ENCODE measurements at places on chromosomes 7 and 10.
A peak's percentile ranks its signal among the peaks of the same experiment; 100 is the strongest.

GRCh38 chr7:149776289-149776688 is 2.9 kb upstream of the ZNF467 start:
- DNase-seq: peak; percentile 23

GRCh38 chr7:39299695-39300094 is 266.5 kb upstream of the YAE1 start:
- DNase-seq: no peak

DNA sequence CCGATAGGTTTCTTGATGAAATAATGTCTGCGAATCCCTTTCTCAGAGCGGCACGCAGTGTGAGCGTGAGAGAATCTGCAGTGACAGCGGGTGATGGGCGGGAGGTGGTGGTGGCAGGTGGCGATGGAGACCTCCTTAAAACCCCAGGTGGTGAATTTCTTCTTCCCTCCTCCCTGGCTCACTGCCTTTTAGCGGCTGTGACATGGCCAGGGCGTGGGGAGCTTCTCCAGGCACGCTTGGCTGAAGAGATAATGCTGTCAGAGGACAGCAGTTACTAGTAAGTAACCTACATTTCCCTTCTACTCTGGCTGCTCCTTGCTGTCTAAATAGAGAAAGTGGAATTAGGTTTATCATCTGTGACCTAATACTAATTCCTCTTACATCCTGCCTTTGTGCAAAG is 141.4 kb upstream of the INSYN2A start:
- no peak for DNase-seq

DNA sequence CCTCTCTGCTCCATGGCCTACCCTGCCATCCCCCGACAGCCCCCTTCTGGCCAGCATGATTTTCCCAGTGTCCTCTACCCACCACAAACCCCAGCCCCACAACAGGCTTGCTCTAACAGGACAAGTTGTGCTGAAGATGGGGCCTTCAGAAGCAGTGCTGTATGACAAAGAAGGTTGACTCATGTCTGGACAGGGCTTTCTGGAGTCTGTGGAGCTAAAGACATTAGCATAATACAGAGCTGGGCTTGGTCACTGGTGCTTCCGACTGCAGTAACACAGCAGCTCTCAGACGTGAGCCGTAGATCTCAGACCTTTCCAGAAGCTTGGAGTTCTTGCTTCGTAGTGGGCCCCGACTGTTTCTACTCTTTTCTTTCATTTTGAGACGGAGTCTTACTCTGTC is 100.5 kb downstream of the GTF2IRD1 start:
- no peak for DNase-seq

- no peak for DNase-seq
Observed at GRCh38 chr10:119100434-119101238, 3.3 kb upstream of the DENND10 start.

DNA sequence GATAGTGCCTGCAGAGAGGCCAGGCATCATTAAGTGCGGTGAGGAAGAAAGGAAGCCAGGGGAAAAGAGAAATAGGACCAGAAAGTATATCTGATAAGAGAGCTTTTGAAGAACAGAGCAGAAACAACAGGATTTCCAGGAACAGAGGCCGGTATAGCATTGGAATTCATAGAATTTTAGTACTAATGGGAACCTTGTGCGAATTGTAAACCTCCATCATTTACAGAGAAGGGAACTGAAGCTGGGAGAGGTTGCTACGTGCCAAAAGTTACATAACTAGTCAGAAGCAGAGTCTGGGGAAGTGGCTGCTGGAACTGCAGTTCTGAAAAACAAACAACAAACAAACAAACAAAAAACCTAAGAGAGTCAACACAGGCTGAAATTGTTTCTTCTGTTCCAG is 5.4 kb upstream of the ZMYND11 start:
- DNase-seq: peak; percentile 50

DNA sequence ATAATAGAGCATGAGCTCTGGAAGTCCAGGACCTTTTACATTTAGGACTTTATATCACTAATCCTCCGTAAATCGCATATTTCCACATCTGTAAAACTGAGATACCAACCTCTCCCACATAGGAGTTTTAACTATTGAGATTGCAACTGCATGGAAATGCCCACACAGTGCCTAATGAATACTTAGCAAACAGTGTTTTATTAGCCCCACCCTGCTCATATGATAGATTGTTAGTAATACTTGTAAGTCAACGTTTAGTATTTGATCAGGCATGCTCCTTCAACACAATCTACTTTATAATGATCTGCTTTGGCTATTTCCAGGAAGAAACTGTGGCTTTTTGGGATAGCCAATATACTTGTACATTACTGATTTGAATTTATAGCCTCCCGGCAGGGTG is 8.5 kb downstream of the PDZD8 start:
- no peak for DNase-seq

DNA sequence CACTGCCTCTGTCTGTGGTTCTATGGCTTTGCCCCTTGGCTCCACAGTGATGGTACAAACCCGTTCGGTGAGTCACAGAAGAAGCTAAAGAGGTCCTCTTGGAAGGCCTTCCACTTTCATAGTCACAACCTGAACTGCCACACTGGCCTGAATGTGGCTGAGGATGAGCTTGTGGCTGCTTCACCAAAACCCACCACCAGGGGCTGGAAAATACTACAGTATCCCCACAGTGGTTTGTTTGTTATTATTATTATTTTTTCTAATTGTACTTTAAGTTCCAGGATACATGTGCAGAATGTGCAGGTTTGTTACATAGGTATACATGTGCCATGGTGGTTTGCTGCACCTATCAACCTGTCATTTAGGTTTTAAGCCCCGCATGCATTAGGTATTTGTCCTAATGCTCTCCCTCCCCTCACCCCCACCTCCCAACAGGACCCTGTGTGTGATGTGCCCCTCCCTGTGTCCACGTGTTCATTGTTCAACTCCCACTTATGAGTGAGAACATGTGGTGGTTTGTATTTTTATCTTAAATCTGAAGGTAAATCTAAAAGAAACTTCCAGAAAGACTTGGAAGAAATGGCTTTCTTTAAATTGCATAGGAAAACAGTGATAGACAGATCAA is 160.8 kb upstream of the NPSR1 start:
- DNase-seq: no peak

- peak; percentile 6 for DNase-seq
Observed at GRCh38 chr7:105691082-105691679, 109.9 kb upstream of the EFCAB10 start.

DNA sequence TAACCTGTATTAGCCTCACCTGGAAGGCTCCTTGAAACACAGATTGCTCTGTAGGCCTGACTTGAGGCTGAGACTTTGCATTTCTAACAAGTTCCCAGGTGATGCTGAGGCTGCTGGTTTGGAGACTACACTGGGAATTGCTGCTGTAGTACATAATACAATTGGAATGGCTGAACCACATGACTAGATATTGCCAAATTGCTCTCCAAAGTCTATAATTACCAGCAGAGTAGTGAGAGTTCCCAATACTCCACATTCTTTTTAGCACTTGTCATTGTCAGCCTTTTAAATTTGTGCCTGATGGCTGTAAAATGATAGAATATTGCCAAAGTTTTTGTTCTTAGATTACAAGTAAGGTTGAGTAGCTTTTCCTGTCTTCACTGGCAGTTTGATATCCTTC is 39.9 kb downstream of the PLEKHA8 start:
- peak; percentile 90 for DNase-seq

DNA sequence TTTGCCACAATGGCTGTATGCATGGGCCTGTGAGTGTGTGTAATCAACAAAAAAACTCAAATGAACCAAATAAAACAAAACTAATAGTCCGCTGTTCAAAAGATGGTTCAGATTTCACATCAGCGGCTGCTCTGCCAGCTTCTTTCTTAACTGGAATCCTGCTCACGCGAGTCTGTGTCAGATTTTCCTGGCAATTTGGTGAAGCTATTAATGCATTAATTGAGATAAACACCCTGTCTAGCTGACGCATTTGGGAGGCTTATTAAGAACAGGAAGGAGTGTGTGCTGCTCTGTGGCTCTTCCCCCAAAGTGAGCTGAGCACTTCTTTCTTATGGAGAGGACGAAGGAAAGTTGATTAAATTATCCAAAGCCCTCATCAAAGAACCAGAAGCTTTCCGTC is 336.6 kb upstream of the MKI67 start:
- no peak for DNase-seq

- no peak for DNase-seq
Observed at GRCh38 chr7:104933521-104933988, 80.5 kb upstream of the KMT2E start.

GRCh38 chr10:110340122-110340521 is 35.4 kb upstream of the SMNDC1 start:
- DNase-seq: no peak

DNA sequence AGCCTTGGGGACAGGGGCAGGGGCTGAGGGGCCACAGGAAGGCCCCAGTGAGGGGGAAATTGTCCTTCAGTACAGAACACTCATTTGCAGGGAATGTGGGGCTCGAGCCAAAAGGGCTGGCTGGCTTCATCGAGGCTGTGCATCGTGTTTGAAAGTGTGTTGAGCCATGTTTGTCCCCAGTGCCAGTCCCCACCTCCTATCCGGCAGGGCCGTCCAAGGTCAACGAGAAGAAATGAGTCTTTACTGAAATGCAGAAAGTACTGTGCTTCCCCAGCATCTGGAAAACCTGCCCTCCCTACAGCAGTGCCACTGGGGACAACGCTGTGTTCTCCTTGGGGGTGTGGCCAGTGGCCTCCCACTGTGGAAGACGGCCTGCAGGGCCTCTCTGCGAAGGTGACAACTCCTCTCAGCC is 214.1 kb downstream of the KLF6 start:
- DNase-seq: peak; percentile 2

- no peak for DNase-seq
Observed at GRCh38 chr10:122102869-122103525, 114.0 kb downstream of the TACC2 start.

DNA sequence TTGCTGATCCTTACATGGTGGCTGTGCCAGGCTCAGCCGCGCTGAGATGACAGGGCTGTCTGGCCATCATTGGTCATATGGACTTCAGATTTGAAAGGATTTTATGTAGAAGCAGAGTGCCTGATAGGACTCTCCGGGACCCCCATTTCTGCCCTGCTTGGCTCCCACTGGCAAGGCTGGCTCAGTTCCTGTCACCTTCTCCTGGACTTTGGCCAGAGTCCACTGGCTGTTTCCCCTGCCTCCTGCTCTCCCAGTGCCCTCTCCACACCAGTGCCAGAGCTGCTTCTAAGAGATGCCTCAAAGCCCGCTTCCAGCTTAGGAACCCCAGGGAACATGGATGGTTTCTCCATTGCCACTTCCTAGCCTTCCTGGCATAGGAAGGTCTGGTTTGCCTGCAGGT is 5.1 kb upstream of the SH2D4B start:
- no peak for DNase-seq

- DNase-seq: no peak
Observed at GRCh38 chr7:155879592-155879991, 67.3 kb upstream of the SHH start.

DNA sequence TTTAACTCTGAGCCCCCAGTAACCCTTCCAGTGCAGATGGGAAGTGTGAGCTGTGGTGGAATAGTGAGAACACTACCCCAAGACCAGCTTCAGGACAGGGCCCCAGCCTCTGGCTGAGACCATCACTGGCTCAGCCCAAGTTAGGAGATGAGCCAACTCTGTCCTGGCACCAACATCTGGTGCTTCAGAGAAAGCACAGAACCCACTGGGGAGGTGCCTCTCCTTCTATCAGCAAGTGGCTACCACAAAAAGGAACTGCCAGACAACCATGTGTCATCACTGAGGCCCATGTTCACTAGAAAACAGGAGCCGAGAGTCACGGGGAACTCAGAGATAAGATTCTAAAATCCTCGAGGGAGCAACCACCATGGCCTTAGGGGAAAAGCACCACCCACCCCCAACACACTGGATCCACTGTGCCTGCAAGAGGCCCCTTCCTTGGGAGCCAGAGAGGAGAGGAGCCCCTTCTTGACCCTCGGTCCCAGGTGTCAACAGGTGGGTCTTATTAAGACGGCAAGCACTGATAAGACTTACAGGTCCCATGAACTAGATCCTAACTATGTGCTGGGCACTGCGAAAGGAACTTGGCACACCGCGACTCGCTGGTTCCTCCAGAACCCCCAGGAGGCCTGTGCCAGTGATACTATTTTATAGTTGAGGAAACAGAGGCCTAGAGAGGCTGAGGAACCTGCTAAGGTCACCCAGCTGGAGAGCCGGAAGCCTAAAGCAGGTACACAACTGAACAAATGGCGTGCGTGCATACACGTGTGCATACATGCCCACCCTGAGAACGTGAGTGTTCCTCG is 102.7 kb downstream of the FAM53B start:
- peak; percentile 31 for DNase-seq

GRCh38 chr7:30684351-30684750 is 2.1 kb upstream of the CRHR2 start:
- no peak for DNase-seq

DNA sequence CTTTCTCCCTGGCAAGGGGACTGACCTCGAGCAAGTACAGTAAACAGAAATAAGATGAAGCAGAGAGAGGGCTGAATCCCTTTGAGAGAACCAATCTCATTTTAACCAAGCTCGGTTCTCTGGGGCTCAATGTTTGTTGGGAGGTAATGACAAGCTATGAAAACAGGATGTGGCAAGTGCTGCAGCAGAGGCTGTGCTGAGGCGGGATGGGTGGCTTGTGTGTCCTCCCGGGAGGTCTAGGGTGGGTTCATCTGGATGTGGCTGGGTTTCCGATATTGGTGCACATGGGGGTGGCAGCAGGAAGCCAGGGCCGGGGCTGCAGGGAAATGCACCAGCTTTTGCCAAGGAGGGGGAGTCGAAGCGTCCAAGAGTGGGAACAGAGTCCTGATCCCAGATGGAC is 84.5 kb downstream of the AOAH start:
- DNase-seq: no peak

GRCh38 chr7:461117-461452 is 58.6 kb downstream of the PDGFA start:
- no peak for DNase-seq

- no peak for DNase-seq
Observed at GRCh38 chr7:49631071-49631815, 142.2 kb upstream of the VWC2 start.

- peak; percentile 24 for DNase-seq
Observed at GRCh38 chr7:115260381-115260780, 338.5 kb downstream of the MDFIC start.
